Stimulated activated CD4-positive, alpha-beta T cell treated with anti-CD3 and anti-CD28 coated beads, Interleukin-4, amount 100 ng/mL, for 1 hour (primary cell): ENCODE measurements at places on chromosomes 12 and 14.

GRCh38 chr12:99700032-99700431 is 52.5 kb downstream of the GARIN6 start:
- no peak for DNase-seq

DNA sequence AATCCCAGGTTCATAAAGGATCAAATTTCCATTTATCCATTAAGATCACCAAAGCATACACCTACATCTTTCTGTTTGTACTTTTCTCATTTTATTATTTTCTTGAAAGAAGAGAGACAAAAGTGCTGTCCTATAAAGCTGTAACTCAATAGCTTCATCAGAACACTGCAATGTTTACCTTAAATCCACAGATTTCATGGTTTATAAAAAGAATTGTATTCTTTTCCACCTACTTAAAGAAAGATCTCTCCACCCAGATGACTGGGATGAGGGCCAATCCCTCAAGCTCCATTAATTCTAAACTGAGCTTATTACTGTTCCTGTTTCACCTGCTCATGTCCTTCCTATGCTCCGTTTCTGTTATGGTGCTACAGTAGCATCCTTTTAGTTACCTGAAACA is 470.6 kb downstream of the BCAT1 start:
- no peak for DNase-seq

DNA sequence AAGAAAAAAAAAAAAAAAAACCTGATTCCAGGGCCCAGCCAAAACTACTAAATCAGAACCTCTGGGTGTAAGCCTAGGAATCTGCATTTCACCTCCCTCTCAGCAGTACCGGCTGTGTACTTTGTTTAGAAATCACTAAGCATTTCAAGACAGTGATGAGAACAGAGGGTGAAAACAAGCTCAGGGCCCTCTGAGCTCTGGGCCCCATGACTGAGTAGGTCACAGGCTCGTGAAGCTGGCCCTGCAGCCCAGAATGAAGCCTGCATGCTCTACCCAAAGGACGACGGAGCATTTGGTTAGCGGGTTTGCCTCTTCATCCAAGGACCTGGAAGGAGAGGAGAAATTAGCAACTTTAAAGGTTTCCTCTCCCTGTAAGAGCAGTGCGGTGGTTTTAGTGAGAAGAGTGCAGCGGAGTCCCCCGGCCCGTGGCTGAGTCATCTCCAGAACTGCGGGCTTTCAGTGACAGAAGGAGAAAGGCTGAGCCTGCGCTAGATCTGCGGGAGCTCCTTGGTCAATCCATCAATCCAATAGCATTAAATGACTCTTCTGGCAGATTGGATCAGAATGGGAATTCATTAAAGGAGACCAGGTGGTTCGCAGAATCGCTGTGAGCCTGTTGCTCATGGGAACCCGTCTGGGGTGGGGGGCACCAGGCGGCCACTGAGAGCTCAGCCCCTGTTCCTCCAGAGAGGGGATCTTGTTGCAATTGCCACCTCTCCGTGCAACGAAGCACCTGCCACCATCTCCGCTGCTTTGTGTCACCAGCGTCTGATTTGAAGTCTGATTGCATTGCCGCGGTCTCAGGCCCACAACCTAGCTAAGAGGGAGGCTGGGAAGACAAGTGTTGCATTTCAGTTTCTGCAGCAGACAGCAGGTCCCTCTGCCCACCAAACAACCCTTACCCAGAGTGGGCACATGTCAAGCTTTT is 7.3 kb downstream of the IL31 start:
- peak; percentile 17 for DNase-seq

GRCh38 chr12:45933504-45933903 is 56.9 kb downstream of the SCAF11 start:
- no peak for DNase-seq

GRCh38 chr12:24645254-24645653 is 303.6 kb downstream of the BCAT1 start:
- DNase-seq, result no peak

GRCh38 chr14:96146131-96146771 is 58.4 kb upstream of the BDKRB2 start:
- no peak for DNase-seq

DNA sequence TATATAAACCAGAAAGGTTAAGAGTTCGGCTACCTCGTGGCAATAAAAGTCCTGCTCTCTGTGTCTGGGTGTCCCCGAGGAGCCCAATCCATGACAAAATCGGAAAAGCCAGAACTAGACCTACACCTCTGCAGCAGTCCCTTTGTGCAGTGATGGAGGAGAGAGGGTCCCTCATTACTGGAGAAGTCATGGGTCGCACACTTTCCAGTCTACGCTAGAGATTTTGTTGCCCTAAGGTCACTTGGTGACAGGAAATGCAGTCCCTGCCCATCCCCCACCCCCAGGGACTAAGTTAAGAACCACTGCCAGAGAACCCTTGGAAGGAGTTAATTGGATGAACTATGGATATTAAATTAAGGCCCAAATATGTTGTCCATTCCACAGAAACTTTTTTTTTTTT is 104.4 kb upstream of the ATF7IP start:
- DNase-seq, result no peak

- no peak for DNase-seq
Observed at GRCh38 chr12:12550277-12550676, 12.4 kb downstream of the DUSP16 start.

- DNase-seq, result no peak
Observed at GRCh38 chr12:58925111-58925611, 4.9 kb upstream of the LRIG3 start.

DNA sequence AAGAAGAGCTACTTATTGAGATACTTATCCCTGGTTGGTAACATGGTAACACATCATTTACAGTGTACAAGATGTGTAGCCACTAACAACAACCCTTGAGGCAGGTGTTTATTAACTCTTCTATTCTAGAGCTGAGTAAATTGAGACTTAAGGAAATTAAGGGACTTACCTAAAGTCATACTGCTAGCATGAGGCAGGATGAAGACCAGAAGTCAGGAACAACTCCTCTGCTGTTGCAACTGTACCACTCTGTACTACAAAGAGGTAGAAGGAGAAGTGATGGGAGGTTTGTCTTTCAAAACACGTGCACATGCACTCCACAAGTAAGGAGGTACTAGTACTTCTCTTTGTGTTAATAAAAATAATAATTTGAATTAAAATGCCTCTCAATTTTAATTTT is 79.9 kb downstream of the LLPH start:
- no peak for DNase-seq

- no peak for DNase-seq
Observed at GRCh38 chr12:53590652-53591051, 35.5 kb downstream of the ATF7 start.

DNA sequence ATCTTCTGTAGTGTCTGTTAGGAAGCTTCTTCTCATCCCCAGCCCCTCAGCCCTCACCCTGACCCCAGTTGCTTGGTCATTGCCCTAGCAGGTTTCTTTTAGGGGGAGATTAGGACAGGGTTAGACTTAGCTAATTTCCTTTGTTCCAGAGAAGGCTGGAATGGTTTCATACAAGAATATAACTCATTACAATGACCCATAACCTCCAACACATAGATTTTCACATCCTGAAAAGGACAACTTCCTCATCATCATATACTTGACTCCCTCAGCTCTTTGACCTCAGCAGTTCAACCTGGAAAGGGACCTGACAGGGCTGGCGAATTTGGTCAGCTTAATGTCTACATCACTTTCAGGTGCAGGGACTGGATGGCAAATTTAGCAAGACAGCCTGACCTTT is 8.0 kb upstream of the BHLHE41 start:
- no peak for DNase-seq

DNA sequence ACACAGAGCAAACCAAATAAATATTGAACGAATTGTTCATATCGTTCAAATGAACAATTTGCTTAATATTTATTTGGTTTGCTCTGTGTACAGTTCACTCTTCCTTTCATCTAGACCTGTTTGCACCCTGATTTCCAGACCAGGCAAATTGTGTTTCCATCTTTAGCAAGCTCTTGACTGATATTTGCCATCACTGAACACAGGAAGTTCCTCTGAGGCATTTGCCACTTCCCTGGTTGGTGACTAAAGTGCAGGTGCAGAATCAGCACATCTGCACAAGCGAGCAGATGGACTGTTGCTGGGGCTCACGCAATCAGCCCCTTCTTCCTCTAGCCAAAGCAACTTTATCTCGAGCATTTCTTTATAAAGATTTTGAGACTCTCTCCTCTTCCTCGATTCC is 112.9 kb downstream of the DAAM1 start:
- no peak for DNase-seq

- no peak for DNase-seq
Observed at GRCh38 chr12:38782359-38782758, 123.0 kb downstream of the CPNE8 start.

DNA sequence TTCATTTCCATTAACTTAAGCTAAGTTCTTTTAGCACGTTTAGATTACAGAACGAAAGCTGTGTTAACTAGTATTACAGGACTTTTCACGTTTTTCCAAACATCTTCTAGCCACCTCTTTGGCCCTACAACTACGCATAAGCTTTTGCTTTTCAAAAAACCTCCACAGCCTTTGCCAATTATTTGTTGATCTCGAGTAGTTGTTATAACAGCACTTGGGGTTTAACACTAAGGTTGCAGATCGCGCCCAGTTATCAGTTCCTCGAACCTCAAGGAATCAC is 450 bp upstream of the RBM25 start:
- DNase-seq, result no peak
